ENCODE measurements at places on chromosomes 7 and 10.

- no peak for DNase-seq
Measured at GRCh38 chr10:15313843-15314242, 57.2 kb downstream of the FAM171A1 start.

- DNase-seq: no peak
Measured at GRCh38 chr7:36090976-36091873, 61.8 kb upstream of the EEPD1 start.

- DNase-seq: no peak
Measured at GRCh38 chr10:62177111-62177510, 91.5 kb downstream of the RTKN2 start.

- no peak for DNase-seq
Measured at GRCh38 chr7:78159545-78159944, 361.0 kb downstream of the PHTF2 start.

All from DMS 273 treated with DMSO at 0.1 percent for 48 hours (cell line).